ENCODE measurements at places on chromosomes 2 and 18. TPM values are rescaled to one million over a fixed set of nuclear protein-coding genes. Genes with fewer than 3 reads are reported as not detected.
A peak's percentile ranks its signal among the peaks of the same experiment; 100 is the strongest.

OTOS gene
- polyA plus RNA-seq, result not detected

KANSL1L gene
- polyA plus RNA-seq, result 2.7 TPM

POTEI gene
- polyA plus RNA-seq, result 0.03 TPM

NAT8 gene
- not detected for polyA plus RNA-seq

ATP8B1 gene
- 0.20 TPM for polyA plus RNA-seq

WNT10A gene
- polyA plus RNA-seq, result 5.3 TPM

SNED1 gene
- 1.8 TPM for polyA plus RNA-seq

LRRTM1 gene
- polyA plus RNA-seq, result not detected

MYO5B gene
- 2.6 TPM for polyA plus RNA-seq

C2orf78 gene
- polyA plus RNA-seq, result 0.53 TPM

GRCh38 chr2:97663626-97663961 is 250 bp downstream of the ACTR1B start:
- DNase-seq, result no peak

- no peak for DNase-seq
Observed at GRCh38 chr2:79966882-79967281, 337.7 kb downstream of the LRRTM1 start.

DNA sequence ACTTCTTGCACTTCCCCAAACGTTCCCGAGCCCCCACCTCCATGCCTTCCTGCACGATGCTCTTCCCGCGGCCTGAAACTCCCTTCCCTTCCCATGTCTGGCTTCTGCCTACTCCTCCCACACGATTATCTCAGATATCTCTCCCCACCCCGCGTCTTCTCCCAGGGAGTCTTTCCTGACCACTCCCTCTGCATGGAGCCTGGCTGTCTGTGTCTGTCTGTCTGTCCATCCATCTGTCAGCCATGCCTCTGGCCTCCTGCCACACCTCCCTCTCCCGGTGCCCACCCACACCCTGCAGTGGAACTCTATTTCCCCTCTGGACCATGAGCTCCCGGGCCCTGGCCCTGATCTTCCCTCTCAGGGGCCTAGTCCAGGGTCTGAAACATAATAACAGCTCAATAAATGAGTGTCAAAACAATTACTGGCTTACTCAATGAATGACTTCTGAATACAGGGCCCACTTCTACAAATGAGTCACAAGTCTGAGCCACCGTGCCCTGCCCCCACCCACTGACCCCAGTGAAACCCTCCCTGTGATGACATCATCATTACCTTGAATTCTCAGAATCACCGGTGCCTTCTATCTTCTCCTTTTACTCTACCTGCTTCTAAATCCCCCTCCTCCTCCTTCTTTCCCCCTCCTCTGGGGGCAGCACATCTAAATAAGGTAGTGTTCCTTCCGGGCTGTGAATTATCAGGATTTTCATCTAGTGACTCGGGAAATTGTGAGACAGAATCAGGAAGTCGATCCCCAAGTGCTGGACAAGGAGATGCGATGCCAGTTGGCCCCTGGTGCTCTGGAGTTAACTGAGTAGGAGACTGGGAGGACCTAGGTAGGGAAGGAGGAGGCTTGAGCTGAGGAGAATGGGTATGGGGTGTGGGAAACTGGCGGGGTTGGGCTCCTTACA is 46.1 kb upstream of the PLB1 start:
- no peak for DNase-seq

GRCh38 chr2:216659276-216659675 is 26.1 kb downstream of the IGFBP2 start:
- DNase-seq, result no peak

- DNase-seq, result no peak
Observed at GRCh38 chr2:170255137-170255536, 77.2 kb downstream of the MYO3B start.

DNA sequence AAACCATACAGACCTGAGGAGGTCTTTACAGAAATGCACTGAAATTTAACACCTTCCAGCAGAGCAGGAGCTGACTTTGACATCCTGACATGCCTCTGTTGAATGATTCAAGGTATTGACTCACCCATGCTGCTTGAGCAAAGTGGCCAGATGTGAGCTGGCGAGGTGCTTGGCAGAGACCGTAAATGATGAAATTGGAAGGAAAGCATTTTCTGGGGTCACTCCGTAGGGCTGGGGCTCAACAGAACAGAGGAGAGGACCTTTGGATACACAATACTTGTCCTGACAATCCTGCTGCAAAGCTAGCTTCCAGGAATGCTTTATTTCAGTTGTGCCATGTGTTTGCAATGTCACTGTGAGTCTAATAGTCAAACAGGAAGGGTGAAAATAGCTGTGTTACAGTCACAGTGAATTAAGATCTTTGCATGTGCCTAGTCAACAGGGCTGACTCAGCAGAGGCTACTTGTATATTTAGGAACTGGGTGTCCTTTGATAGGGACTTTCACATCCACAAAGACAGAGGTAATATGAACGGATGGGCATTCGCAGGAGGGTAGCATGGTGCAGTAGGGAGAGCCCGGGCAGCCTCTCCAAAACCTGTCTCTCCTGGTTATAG is 31.6 kb upstream of the NCK2 start:
- no peak for DNase-seq

DNA sequence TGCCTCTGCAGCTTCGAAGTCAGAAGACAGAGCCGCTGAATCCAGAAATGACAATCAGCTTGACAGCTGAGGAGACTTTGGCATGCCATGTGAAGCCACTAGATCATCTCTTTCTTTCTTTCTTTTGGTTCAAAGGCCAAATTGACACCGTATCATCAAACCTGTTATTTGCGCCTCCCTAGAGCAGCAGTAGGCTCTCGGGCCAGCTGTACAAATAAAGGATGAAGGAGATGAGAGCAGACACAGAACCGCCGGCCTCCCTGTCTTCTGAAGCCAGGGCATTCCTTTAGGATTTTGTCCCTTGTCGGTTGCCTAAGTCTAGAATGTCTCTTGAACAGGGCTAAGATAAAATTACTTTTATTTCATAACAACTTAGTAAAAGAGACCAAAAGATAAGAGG is 36.8 kb downstream of the COL4A4 start:
- DNase-seq, result no peak

DNA sequence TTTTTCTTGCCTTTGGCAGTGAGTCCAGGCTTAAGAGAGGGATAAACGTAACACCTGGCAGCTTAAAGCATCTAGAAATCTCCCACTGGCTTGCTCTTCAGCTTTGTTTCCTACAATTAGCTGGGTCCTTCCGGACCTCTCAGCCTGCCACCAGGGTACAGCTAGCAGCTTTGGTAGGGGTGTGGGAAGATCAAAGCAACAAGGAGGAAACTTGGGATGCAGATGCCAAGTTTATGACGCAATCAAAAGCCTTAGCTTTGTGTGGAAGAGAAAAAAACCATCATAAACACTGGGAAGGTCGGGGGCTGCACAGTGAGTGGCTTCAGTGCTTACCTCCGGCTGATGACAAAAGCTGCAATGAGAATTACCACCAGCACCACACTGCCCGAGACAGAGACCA is 116.9 kb downstream of the EPHA4 start:
- no peak for DNase-seq

GRCh38 chr2:206736935-206737334 is 18.7 kb upstream of the DYTN start:
- no peak for DNase-seq

- DNase-seq, result peak; percentile 73
Observed at GRCh38 chr18:63105636-63106316, 213.8 kb downstream of the BCL2 start.

DNA sequence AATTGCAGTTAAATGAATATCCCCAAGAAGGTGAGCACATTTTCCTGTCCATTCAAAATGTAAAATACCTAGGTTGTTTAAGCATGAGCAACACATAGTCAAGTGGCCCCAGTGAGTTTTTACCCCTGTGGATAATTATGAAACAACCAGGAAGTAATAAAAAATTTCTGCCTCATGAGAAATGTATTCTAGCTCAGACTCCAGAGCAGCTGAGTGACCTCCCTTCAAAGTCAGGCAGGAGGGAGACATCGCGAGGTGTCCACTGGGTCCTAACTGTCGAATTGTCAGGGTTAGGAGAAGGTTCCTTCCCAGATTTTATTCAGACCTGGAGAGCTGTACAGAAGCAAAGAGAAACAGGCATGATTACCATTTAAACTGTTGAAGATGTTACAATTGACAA is 416.6 kb upstream of the SMIM21 start:
- no peak for DNase-seq

- no peak for DNase-seq
Observed at GRCh38 chr2:18117592-18117991, 239.1 kb downstream of the KCNS3 start.

GRCh38 chr18:53796040-53796729 is 428.3 kb downstream of the MBD2 start:
- no peak for DNase-seq

GRCh38 chr18:38940863-38941531 is 1375.4 kb upstream of the CELF4 start:
- DNase-seq, result peak; percentile 99

DNA sequence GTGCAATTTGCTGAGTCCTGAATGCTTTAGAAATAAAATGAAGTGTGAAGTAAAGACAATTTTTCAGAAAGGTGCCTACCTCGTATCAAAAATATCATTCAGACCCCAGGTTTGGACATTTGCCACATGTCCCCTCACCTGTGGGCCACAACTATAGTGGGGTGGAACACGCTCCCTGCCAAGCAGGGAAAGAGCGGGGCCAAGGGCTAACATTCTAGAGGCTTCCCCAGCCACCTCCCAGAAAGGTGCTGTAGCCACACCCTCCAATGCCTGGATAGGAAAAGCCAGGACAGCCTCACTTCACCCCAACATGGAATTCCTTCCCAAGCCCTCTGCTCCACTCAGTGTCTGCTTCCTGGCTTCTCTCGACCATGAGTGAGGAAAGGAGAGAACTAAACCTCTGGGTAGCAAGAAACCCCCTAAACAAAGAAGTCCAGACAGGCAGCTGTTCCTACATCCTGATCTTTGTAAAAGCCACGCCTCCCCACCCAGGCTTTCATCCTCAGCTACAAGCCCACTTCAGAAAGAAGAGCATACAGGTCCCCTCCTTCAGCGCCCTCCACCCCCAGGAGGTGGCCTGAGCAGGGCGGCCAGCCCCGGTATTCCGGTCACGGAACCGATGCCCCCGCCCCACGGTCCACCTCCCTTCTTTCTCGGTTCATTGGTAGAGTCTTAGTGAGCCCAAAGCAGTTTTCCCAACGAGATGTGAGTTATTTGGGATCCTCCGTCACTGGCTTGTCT is 2.1 kb downstream of the COL6A3 start:
- DNase-seq, result no peak

- no peak for DNase-seq
Observed at GRCh38 chr2:10830203-10830602, 17.6 kb upstream of the PDIA6 start.

DNA sequence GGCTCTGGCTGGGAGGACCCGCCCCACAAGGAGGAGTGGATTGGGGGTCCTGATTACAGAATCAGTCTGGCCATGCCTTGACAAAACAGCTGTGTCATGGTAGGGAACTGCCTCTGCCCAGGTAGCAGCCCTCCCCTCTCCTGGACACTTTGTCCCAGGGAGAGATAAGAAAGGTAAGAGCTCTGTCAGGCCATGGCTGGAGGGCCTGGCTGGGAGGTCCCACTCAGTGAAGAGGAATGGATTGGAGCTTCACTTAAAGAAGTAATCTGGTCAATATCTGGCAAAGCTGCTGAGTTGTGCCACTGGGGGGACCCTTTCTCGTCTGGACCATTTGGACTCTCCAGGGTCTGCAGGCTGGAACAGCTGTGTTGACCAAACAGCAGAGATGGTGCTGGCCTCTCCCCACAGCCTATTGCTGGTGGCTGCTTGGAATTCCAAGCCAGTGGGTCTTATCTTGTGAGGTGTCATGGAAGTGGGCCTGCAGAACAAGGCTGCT is 75.4 kb downstream of the EPC2 start:
- DNase-seq, result no peak
